ENCODE measurements at places on chromosomes 7 and 10. TPM values are rescaled to one million over a fixed set of nuclear protein-coding genes. Genes with fewer than 3 reads are reported as not detected.

HECW1 gene
- 0.23 TPM for polyA plus RNA-seq

VAX1 gene
- polyA plus RNA-seq = 0.02 TPM

SPACDR gene
- 2.4 TPM for polyA plus RNA-seq

SLK gene
- polyA plus RNA-seq = 16.9 TPM

FKBP6 gene
- 0.50 TPM for polyA plus RNA-seq

MRM2 gene
- 24.6 TPM for polyA plus RNA-seq

PLXNA4 gene
- 0.21 TPM for polyA plus RNA-seq

TRIM50 gene
- 0.21 TPM for polyA plus RNA-seq

LEP gene
- polyA plus RNA-seq = 0.05 TPM

IFIT5 gene
- 17.4 TPM for polyA plus RNA-seq

POLR2J3 gene
- polyA plus RNA-seq = 75.2 TPM

ZNF365 gene
- 0.73 TPM for polyA plus RNA-seq

TOMM7 gene
- polyA plus RNA-seq = 377 TPM

UTF1 gene
- polyA plus RNA-seq = 0.02 TPM

TUBB8 gene
- polyA plus RNA-seq = 0.75 TPM

PTF1A gene
- polyA plus RNA-seq = 0.16 TPM

NRG3 gene
- polyA plus RNA-seq = 0.09 TPM
